ENCODE measurements at places on chromosomes 16 and 17. TPM values are rescaled to one million over a fixed set of nuclear protein-coding genes. Genes with fewer than 3 reads are reported as not detected.

GRCh38 chr16:7405166-7405565 is 72.5 kb downstream of the RBFOX1 start:
- DNase-seq, result no peak

DNA sequence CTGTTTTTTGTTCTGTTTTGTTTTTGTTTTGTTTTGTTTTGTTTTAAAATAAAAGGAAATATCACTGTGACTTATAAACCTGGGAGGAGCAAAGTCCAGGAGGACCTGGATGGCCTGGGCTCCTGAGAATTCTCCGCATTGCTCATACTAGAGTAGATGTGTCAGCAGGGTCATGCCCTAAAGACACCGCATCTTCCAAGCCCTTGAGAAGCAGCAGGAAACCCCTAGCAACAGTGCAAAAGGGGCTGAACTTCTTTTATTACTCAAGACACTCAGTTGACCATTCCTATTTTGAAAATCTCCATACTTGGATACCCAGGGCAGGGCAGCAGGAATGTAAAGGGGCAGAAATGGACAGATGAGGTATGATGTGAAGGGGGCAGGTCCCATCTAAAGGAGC is 51.8 kb downstream of the SYT17 start:
- DNase-seq, result no peak

DNA sequence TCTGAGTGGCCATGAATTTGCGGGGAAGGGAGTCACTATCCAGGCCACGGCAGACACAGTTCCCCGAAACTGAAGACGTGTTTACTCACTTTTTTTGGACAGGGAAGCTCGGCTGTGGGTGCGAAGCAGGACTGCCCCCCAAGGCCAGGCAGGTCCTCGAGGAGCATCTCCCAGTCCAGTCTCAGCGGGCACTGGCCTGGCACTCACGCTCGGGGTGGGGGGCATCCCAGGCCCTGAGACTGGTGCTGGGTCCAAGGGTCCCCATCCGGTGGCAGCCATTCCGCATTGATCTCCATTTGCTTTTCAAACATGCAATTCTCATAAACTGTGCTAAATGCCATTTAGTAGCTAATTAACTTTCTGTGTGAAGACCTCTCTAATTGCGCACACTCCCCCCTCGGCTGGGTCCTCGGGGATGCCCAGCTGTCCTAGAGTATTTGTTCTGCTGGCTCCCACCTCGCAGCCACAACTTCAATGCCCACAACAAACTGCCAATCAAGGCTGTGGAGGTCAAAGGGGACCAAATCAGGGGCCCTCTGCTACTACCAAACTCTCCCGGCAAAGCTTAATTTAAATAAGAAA is 50.2 kb downstream of the TBC1D16 start:
- DNase-seq, result no peak

UBALD2 gene
- total RNA-seq, result 6.4 TPM

DNA sequence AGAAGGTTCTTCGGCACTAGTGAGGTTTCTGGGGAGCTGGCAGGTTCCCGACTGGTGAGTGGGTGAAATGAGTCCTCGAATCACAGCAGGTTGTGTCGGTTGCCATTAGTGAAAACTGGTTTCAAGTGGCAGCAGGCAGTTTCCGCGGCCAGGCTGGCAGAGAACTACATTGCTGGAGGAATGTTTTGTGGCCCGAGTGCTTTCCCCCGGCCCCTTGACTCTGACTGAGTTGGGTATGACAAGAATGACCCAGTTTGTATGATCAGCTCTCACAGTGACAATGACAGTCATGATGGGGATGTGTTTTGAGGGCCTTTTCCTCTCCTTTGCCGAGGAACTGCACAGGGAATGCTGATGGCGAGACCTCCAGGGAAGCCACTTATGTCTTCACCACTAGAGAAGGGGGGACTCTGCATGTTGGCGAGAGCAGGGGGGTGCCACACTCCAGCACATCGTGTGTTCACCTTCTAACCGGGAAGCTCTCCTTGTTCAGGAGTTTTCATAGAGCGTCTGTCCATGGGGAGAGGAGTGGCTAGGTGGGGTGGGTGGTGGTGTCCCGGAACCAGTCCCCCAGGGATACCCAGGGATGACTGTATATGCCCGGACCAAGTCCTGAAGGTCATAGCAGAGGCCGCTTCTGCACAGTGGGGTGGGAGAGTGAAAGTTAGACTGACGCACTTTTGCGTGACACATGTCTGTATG is 206.0 kb upstream of the CHMP6 start:
- no peak for DNase-seq

DNA sequence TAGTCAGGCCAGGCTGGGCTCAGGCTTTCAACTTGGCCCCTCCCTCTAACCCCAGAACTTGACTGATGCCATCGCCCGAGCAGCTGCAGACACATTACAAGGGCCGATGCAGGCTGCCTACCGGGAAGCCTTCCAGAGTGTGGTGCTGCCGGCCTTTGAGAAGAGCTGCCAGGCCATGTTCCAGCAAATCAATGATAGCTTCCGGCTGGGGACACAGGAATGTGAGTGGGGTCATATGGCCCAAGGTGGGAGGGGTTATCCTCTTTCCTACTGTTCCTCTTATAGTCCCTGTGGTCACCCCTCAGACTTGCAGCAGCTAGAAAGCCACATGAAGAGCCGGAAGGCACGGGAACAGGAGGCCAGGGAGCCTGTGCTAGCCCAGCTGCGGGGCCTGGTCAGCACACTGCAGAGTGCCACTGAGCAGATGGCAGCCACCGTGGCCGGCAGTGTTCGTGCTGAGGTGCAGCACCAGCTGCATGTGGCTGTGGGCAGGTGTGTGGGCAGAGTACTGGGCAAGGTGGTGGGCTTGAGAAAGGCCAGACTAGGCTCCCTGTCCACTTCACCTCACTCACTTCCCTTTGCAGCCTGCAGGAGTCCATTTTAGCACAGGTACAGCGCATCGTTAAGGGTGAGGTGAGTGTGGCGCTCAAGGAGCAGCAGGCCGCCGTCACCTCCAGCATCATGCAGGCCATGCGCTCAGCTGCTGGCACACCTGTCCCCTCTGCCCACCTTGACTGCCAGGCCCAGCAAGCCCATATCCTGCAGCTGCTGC is 2.1 kb upstream of the NRN1L start:
- DNase-seq, result no peak

NEUROD2 gene
- total RNA-seq, result not detected

DNA sequence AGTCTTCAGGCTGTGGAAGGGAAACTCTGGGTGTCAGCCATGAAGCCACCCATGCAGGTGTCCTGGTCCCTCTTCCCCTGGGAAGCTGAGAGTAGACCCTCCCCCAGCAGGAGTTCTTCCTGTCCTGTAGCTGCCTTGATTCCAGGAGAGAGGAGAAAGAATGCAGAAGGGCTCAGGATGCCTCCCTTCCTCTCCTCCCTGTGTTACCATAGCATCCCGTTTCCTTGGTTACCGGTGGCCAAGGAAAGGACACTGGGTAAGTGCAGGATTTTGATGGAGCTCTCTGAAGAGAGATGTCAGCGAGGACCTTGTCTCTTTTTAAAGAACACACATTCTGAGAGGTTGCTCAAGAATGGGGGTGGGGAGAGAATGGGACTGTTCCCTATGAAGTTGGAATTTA is 304.1 kb upstream of the N4BP1 start:
- DNase-seq, result no peak

ANKFN1 gene
- total RNA-seq, result 0.54 TPM

TPSAB1 gene
- not detected for total RNA-seq

DNA sequence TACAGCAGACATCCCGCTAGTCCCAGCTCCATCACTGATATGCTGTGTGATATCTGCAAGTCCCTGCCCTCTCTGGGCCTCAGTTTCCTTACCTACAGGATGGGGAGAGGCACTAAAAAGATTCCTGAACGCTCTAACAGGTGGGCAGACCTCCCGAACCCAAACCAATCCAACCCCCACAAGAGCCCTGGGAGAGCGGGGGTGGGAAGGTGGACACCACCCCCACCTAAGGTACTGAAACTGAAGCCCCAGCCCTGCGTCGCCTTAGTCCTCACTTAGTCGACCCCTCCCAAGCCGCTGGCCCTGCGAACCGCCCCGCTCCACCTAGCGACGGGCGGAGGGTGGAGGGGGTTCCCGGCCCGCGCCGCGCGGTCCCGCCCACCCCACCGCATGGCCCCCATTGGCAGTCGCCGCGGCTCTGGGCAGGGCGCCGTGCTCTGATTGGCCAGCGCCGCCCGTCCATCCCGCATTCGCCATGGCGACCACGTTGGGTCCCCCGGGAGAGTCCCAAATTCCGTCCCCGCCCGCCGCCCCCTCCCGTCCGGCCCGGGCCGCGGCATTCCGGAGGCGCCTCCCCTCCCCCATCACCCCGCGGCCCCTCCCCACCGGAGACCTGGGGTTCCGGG is 578 bp downstream of the CCDC102A start:
- peak; percentile 96 for DNase-seq

CTF1 gene
- total RNA-seq, result 4.8 TPM

TBC1D3G gene
- total RNA-seq, result not detected

- DNase-seq, result no peak
Observed at GRCh38 chr16:50393858-50394802, 25.3 kb upstream of the BRD7 start.

TAX1BP3 gene
- 418 TPM for total RNA-seq

RNF222 gene
- total RNA-seq, result not detected

DNA sequence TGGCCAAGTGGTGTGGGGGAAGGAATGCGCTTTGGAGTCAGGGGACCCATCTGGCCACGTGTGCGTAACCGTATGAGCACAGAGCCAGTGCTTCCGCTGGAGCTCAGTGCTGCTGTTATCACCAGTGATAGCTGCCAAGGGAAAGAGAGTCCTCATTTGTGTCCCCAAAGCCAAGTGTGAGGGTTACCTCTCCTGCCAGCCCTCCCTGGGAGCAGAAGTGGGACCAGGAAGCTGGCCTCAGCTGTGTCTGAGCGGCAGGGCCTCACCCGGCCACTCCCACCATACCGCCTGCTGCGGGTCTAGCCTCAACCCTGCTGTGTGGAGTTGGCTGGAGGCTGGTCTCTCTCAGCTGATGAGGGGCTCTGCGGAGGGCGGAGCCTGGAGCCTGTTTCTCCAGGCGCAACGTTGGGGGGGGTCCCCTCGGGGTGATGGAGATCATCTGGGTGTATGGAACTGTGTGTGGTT is 44.5 kb downstream of the MEAK7 start:
- no peak for DNase-seq

LRRC37A gene
- 2.3 TPM for total RNA-seq

MAP3K14 gene
- 3.0 TPM for total RNA-seq

IL32 gene
- total RNA-seq, result not detected

DNA sequence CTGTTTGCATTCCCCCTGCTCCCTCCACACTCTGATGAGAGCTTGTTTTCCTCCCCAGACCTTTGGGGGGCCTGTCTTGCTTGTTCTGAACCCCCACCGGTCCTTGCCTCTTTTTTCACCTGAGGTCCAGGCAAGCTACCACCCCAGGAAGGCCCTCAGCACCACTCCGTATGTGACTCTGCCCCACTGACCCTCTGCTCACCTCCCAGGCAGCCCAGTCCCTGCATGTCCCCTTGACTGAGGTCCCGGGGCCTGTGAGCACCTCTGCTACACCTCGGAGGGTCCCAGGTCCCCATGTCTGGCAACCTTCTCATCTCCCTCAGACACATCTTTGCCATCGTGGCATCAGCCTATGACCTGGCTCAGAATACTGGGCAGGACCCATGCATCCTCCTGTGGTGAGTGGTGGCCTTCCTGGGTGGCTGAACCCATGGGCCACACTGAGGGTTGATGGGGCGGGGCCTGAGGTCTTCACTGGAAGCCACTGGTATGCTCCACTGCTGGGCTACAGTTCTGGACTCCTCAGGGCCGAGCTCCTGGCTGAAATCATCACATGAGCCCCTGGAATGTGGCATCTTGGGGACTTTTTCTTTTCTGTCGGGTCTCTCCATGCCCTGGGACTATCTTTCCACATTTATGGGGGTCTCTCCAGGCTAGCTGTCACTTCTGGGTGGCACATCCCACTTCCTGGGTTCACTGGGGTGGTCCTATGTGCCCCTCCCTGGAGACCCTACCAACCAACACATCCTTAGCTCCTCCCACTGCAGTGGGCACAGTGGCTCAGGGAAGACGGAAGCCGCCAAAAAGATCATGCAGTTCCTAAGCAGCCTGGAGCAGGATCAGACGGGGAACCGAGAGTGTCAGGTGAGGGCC is 3.5 kb downstream of the MYO15B start:
- no peak for DNase-seq

DNA sequence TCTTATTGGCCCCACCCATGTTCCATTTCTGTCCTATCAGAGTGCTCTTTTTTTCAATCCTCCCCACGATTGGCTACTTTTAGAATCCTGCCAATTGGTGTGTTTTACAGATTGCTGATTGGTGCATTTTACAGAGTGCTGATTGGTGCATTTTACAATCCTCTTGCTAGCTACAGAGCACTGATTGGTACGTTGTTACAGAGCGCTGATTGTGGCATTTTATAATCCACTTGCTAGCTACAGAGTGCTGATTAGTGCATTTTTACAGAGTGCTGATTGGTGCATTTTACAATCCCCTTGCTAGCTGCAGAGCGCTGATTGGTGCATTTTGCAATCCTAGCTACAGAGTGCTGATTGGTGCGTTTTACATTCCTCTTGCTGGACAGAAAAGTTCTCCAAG is 9.5 kb upstream of the CCL17 start:
- DNase-seq, result no peak

Data from GM23248 (cell line).